KG1 (cell line): ENCODE measurements at places on chromosomes 2 and 18.

GRCh38 chr2:227079726-227080125, 84.3 kb downstream of the COL4A4 start:
- DNase-seq = no peak

- no peak for DNase-seq
These were observed 30.2 kb upstream of the HPCAL1 start for GRCh38 chr2:10272464-10272863.

DNA sequence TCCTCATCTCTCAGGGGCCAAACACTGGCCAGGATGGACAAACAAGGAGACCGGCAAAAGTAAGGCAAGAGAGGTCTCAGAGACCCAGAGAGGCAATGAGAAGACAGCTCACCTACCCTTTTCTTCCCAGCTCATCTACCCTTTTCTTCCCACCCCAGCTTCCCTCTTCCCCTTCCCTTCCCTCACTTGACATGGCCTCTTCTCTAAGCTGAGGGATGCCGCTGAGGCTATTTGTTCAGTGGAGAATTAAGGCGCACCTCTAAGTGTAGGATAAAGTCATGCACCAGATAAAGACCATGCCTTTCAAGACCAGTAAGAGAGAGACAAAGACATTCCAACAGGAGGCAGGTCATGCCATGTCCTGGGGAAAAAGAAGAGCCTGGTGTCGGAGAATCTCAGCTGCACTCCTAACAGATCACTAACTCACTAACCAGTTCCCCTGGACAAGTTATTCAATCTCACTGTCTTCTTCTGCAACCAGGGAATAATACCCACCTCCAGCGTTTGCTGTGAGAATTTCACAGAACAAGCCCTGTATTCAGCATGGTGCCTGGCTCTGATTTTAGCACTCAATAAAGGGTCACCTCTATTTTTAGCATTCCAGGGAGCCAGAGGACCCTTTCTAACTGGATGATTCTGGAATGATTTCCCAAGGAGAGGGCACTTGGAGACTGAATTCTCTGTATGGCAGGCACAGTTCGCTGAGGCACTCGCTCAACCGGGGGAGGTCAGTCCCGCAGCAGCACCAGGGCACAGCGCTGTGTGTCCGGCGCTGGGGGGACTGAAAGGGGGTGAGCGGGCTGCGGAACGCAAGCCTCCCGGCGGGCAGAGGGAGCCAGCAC, 3.0 kb upstream of the FOSL2 start:
- DNase-seq = no peak

DNA sequence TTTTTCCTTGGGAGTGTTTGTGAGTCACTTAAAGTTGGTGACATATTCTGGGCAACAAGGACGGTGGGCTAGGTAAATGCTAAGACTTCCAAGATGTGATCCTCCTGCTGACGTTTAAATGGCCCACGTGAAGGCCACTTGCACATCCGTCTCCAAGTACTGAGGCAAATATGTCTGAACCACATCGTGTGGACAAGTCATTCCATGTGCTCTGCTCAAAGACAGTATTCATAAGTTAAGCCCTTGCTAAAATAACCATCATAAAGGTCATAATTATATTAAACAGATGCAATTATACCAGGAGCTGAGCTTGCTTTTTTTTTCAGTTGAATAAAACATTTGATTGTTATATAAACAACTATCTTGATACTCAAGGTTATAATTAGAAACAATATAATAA, 44.8 kb downstream of the SPP2 start:
- DNase-seq = no peak

- DNase-seq = no peak
These were observed 36.5 kb upstream of the HPCAL1 start for GRCh38 chr2:10266133-10266620.

DNA sequence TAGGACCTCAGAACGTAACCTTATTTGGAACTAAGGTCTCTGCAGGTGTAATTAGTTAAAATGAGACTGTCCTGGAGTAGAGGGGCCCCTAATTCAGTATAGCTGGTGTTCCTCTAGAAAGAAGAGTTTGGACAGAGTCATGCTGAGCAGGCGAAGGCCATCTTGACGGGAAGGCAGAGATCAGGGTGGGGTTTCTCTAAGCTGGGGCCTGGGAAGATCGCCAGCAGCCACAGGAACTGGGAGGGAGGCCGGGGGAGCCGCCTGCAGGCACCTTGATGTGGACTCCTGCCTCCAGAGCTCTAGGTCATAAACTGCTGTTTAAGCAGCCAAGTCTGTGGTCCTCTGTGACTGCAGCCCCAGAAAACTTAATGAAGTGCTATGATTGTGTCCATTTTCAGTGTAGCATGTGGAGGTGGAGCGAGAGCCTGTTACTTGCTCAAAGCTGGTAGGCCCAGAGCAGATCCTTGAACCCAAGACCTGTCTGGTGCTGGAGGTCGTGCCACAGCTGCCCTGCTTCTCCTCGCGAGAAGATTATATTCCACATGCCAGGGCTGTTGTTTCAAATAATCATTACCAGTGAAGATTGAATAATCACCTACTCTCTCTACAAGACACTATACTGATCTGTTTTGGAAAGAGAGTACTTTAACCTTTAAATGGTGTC, 105.7 kb downstream of the TPO start:
- DNase-seq = no peak

DNA sequence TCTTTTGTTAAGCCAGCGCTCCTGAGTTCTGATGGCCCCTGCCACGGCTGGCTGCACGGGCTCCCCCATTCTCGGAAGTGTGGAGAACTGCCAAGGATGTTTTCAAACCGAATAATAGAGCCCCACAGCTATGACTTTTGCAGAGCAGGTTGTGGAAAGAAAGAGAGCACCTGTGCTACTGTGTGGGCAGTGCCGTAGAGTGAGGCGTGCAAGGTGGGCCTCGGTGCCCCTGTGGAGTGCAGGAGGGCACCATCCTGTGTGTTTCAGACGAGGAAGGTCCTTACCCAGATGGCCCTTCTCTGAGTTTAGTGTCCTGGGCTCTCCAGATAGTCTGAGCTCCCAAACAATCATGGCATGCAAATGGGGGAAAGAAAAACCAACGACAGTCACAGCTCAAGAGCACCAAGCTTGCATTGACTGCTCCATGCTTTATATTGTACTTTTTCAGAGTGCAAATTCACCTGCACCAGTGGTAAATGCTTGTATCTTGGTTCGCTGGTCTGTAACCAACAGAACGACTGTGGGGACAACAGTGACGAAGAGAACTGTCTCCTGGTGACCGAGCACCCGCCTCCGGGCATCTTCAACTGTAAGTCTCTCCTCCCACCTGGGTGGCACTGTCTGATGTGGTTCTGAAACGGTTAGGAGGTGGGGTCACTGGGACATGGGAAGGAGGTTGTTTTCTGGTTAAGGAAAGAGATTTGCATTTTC, 219.4 kb downstream of the LDLRAD4 start:
- DNase-seq = no peak

DNA sequence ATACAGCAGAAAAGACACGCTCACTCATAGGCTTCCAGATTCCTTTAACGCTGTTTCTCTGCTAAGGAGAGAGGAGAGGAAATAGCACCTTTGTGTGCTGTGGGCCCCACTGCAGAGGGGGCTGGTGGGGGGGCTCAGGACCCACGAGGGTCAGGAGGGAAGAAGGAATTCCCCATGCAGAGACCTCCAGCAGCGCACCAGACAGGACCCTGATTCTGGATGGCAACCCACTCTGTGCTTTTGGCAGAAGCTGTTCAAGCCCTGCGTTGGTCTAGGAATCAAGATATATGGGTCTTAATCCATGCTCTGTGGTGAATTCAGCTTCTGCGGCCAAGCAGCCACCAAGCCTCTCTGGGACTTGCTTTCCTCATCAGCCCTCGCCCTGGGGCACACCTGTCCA, 31.0 kb downstream of the MYCN start:
- no peak for DNase-seq

- DNase-seq = no peak
These were observed 3.4 kb downstream of the HS6ST1 start for GRCh38 chr2:128315122-128315828.

GRCh38 chr2:180360283-180360618, 353.2 kb upstream of the CWC22 start:
- DNase-seq = no peak

GRCh38 chr2:204487447-204488229, 57.6 kb upstream of the PARD3B start:
- no peak for DNase-seq

GRCh38 chr2:121234144-121234543, 50.9 kb downstream of the TFCP2L1 start:
- DNase-seq = no peak

DNA sequence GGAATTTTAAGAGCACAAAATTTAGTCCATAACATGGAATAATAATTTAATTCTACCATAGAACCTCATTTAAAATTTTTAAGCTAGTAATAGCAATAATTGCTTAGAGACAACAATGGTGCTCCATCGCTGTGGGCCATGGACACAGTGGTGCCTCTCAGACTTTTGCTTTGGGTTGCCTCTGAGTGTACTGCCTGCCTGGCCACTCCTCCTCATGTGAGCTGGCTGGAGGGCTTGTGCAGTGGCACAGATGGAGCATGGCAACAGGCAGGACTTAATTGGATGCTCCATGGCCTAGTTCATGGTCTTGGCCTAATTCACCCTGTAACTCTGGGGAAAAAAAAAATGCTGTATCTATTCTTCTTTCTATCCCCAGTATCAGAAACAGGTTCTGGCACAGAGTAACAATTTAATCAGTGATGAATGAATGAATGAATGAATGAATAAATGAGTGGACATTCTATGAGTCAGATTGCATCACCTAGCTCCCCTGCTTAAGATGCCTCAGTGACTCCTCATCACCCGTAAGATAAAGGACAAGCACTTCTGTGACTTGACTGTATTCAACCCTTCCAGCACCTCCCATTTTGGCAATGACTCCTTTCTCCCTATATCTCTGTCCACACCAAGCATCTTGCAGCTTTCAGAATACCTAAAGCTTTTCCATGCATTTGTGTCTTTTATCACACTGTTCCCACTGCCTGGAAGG, 211.8 kb upstream of the SLC14A2 start:
- no peak for DNase-seq

GRCh38 chr2:46801731-46802664, 113.6 kb downstream of the MCFD2 start:
- DNase-seq = no peak

DNA sequence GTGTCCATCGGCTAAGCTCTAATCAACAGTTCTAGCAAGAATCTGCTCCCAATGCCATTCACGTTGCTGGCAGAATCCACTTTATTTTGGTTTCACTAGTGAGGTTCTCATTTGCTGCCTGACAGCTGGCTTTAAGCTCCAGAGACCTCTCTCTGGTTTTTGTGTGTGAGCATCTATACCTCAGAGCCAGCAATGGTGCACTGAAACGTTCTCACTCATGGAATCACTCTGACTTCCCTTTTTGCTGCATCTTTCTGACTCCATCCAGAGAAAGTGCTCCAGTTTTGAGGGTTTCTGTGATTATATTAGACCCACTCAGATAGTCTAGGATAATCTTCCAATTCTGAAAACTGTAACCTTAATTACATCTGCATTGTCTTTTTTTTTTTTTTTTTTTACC, 596.6 kb downstream of the RNF144A start:
- DNase-seq = no peak

GRCh38 chr2:55003706-55004639, 46.3 kb downstream of the RTN4 start:
- DNase-seq = no peak

- no peak for DNase-seq
These were observed 95.3 kb upstream of the FAM110C start for GRCh38 chr2:141611-142010.

- DNase-seq = no peak
These were observed 7.6 kb upstream of the ASXL2 start for GRCh38 chr2:25885933-25886332.

- DNase-seq = no peak
These were observed 10.4 kb downstream of the ERFE start for GRCh38 chr2:238169048-238169707.

DNA sequence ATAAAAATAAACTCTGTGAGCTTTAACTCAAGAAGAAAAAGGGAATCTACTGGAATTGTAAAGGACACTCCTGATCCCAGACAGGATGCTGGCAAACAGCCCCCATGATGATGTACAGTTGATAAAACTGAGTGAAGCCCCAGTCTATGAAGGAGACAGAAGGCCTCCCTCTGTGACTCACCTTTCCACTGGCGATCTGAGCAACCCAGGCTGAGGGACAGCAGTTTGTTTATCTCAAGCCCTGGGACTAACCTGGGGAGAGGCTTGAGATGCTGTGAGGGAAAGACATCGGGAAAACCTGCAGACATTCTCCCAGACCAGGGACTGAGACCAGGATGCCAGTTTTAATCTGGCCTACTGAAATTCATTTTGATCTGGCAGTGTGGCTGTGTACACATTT, 104.5 kb upstream of the CDH2 start:
- DNase-seq = no peak

DNA sequence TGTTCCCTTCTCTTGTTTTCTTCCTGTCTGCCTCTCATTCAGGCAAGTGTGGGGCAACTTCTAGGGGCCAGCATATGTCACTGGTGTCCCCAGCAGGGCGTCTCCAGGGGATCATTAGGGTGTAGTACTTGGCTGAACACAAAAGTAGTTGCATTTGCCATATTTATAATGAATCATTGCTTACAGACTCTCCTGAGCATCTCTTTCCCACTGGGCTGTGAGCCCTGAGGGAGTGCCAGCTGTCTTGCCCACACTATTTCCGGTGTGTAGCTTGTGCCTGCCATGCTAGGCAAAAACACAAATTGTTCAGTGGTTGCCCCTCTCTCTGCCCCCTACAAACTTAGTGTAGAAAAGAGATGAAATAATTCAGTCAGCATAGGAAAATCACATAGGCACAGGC, 40.8 kb upstream of the SCLY start:
- DNase-seq = no peak
